ENCODE measurements at places on chromosomes 1 and 21.

GRCh38 chr1:248688527-248689298 is 13.9 kb downstream of the OR14I1 start:
- no peak for DNase-seq

GRCh38 chr1:228475812-228476211 is 11.4 kb upstream of the RNF187 start:
- no peak for DNase-seq

DNA sequence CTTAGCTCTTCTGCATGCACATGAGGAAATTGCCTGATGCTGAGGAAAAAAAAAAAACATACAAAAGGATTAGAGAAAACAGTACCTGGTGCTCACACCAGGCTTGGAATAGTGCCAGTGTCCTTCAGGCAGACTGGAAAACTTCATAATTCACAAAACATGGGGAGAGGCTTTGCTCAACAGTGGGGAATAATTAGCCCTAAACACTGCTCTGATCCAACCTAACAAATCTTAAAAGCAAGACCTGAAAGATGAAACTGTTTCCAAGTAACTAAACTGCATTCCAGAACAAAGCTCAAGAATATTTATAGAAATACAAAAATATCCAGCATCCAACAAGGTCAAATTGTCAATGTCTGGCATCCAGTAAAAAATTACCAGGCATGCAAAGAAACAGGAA is 124.8 kb downstream of the AK5 start:
- DNase-seq: no peak

- no peak for DNase-seq
These were observed 64.6 kb upstream of the RALGPS2 start for GRCh38 chr1:178660461-178660860.

DNA sequence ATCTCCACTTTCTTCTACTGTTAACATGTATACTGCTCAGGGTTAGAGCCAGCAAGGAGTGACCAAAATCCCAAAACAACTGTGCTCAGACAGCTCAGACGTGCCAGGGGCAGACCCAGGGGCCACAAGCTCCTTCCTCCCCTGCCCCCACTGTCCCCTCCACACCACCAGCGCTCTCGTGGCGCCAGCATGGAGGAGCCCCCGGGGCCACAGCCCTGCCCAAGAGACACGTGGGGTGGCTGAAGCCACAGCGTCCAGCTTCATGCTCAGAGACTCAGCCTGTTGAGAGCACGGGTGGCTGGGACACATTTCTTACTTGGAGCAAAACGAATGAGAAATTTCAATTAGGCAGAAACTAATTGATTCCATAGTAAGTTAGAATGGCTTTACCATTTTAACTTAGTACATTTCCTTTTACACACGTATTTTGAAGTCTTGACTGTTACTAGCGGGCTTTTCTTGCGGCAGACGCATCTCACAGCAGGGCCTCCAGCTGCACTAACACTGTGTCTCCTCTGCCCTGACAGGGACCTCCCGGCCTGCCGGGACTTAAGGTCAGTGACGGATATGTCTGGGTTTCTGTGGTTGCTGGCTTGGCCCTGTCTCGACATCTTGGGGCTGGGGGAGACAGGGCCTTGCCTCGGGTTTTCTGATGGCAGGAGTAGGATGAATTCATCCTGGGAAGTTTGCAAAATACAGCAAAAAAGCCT is 54.2 kb downstream of the SLC19A1 start:
- DNase-seq: no peak

DNA sequence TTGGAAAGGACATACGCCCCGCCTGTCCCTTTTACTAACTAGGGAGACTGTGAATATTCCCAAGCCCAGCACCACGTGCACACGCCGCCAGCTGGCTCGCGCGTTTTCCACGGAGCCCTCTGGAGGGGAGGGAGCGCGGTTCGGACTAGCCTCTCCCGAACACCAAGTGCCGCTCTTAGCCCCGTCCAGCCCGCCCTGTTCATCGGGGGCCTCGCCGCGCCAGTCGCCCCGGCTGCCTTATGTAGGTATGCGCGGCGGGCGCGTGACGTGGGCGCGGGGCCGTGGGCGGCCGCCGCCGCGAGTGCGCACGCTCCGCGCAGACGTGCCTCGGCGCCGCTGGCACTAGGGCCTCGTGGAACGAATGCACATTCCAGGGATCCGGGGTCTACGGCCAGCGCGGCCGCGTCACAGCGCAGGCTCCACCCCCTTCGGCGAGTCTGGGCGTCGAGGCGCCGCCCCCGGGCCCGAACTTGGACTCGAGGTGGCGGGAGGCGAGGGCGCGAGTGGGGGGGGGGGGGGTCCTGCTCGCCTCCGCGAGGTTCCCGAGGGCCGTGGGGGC is 767 bp upstream of the IRF2BP2 start:
- peak; percentile 94 for DNase-seq

GRCh38 chr1:160131803-160132565 is 16.4 kb downstream of the ATP1A2 start:
- no peak for DNase-seq

GRCh38 chr1:21939650-21940374 is 2.7 kb upstream of the HSPG2 start:
- DNase-seq: no peak

GRCh38 chr1:207503950-207504349 is 8.0 kb downstream of the CR1 start:
- no peak for DNase-seq

- DNase-seq: no peak
These were observed 1.3 kb downstream of the TMEM269 start for GRCh38 chr1:42786097-42786496.

GRCh38 chr1:107477233-107477632 is 336.4 kb downstream of the NTNG1 start:
- no peak for DNase-seq

DNA sequence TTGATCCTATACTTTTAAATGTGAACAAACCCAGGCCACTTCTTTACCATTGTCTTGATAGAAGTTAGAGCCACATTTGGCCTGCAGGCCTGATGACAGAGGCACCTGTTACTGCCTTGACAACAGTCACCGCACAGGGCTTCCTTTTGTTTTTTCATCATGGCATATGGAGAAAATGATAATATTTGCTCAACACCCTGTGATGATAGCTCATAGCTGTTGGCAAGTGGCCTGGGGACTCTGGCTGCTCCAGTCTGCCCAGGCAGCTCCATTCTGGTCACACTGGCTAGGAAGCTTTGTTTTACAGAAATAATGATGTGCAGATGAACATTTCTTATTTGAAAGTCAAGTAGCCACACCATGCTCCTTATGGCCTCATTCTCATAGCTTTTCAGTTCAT is 89.6 kb upstream of the GPR88 start:
- DNase-seq: no peak

DNA sequence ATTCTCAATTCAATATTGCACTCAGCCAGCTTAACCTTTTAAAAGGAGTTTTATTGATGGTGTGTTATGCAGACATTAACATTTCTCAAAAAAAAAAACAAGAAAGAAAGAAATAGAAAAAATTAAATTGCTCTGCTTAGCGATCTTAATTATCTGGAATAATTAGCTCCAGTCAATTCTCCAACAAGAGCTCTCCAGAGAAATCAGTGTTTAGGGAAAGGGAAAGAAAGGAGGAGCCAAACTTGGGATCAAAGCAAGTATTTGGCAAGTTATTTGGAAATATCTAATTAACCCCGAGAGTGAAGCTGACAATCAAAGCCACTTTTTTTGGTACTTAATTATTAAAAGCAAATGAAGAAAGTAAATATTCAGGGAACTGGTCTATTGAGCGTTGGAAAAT is 60.7 kb upstream of the CAMK1G start:
- DNase-seq: no peak

- DNase-seq: no peak
These were observed 223.9 kb downstream of the S1PR1 start for GRCh38 chr1:101460739-101461138.

- DNase-seq: no peak
These were observed 28.5 kb downstream of the WNT4 start for GRCh38 chr1:22114083-22115012.

GRCh38 chr1:47431534-47431933 is 6.3 kb upstream of the FOXD2 start:
- DNase-seq: no peak

GRCh38 chr1:59364037-59364436 is 67.1 kb downstream of the FGGY start:
- DNase-seq: no peak

DNA sequence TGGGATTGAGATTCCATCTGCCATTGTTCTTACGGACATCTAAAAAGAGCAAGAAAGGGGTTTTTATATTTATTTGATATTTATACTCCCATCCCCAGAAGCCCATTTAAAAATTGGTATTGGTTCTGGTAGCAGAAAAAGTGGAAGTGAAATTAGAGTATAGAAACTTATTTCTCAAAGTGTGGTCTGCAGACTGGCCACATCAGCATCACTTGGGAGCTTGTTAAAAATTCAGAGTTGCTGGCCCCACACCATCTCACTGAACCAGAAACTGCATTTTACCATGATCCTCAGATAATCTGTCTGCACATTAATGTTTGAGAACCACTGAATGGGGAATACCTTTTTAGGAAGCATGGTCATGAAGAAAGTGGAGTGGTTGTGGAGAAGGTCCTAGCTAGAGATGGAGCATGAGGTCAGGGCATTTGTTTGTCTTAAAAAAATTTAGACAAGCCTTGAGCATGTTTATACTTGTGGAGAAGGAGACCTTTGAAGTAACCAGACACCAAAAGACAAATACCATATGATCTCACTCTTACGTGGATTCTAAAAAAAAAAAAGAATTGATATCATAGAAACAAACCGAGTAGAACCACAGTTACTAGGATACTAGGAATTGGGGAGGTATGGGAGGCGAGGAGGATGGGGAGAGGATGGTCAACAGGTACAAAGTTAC is 116.3 kb downstream of the ST6GALNAC3 start:
- DNase-seq: no peak

GRCh38 chr1:42165511-42166210 is 1.1 kb upstream of the GUCA2A start:
- DNase-seq: no peak

GRCh38 chr1:93919780-93920179 is 10.6 kb upstream of the GCLM start:
- no peak for DNase-seq

DNA sequence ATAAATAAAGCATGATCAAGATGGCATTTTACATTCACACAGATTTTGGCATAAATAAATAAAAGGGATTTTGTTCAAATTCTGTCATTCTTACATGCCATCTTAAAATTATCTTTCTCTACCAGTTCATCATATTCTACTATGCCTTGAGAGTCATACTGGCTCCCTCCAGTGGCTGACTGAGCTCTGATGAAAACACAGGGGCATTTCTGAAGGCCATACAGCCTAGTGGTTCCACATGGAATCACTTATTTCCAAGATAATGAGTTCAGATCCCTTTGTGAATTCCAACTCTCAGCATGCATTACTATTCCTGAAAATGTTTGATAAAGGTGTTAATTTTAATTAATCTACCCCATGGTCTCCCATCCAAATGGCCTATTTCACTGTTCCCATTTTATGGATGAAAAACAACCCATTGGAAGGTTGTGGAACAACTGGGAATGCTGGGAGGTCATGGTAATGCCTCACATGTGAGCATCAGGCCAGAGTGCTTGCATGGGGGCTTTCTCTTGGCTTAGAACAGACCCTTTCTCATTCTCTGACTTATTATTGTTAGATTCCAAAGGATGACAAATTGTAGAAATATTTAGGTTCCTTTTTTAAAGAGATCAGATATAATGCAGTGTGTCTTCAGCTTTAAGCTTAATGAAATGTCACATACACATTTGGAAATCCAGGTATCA is 622.4 kb upstream of the PKN2 start:
- peak; percentile 3 for DNase-seq

DNA sequence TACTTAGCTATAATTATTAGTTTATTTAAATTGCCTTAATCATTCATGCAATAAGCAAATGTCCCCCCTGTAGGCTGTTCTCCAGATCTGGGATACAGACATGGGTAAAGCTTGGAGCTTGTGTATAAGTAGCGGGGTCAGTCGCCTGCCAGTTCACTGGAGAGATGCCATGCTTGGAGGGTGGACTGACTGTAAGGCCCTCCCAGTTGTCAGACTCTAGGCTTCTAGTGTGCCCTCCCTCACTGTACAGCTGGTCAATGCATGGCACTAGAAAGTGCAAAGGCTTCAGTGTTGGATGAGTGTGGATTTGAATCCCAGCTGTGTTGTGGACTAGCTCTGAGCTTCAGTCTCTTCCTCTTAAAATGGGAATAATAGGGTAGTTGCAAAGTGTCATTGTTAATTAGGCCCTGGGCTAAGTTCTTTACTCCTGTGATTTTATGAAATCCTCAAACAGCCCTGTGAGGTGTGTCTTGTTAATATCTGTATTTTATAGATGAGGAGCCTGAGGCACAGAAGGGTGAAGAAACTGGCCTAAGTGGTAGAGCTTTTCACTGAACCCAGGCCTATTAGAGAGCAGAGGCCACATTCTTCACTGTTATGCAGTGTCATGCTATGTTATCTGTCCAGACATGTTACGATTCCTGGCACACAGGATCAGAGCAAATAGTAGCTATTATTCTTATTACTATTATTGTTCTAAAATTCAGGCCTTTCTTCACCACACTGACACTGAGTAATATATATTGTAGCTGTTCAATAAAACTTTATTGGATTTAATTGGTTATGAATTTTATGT is 85.9 kb downstream of the ROR1 start:
- no peak for DNase-seq

GRCh38 chr21:17583898-17584297 is 28.8 kb downstream of the BTG3 start:
- DNase-seq: no peak

GRCh38 chr1:213988507-213989001 is 781 bp downstream of the PROX1 start:
- no peak for DNase-seq

- no peak for DNase-seq
These were observed 25.5 kb downstream of the UCK2 start for GRCh38 chr1:165852871-165853270.

DNA sequence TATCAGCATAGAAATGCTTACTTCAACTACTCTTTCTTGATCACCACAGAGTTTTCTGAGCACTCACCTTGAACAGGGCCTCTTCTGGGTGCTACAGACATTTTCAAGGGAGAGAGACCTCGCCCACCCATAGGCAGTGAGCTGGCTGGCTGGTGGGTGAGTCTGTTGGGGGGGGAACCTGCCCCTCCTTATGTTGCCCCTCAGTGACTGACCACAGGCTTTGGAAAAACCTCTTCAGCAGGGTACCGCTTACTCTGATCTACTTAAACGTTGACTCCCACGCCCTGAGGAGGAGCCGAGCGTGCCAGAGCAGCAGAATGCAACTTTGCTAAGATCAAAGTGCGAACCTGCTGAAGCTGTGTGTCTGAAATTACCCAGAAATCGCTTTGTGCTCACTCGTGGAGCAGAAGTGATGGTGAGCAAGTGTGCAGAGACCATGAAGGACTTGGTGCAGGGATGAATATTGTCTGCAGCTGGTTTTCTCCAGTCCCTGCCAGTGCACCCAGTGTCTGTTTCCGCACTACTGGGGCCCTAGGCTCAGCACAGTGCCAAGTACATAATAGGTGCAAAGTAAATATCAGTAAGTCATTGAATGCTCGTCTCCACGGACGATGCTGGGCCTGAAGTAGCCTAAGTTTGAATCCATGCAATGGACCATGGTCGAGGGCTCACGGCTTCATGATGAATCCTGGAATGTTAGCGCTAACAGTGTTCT is 158.7 kb upstream of the IRF2BP2 start:
- no peak for DNase-seq

GRCh38 chr1:42010381-42010780 is 91.7 kb upstream of the HIVEP3 start:
- no peak for DNase-seq

GRCh38 chr1:223136086-223136485 is 7.0 kb downstream of the TLR5 start:
- DNase-seq: no peak
